ENCODE measurements at places on chromosomes 5 and 9.

DNA sequence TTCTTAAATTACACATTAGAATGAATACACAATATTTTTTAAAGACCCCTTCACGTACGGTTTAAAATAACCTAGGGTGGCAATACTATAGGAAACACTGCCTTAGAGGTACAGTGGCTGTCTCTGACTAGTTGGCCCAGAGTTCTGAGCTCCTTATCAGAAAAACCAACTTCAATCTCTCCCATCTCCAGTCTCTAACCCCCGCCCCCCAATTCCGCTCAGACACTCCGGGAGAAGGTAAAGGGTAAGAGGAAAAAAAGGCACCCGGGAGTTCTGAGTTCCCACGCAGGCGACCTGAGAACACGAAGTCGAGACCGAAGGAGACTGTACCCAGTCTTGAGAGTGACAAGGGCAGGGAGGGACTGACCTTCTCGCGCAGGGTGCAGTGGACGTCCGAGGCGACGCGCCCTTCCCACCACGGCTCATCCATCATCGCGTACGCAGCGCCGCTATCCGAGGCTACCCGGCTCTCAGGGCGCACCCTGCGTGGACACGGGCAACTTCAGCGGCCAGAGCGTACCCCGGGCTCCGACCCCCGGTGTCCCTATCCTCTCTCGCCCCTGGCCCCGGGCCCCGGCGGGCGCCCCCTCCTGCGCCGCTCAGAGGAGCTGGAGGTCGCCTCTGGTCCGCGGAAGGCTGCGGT lies 752 bp downstream of the CCNJL start:
- DNase-seq = no peak

DNA sequence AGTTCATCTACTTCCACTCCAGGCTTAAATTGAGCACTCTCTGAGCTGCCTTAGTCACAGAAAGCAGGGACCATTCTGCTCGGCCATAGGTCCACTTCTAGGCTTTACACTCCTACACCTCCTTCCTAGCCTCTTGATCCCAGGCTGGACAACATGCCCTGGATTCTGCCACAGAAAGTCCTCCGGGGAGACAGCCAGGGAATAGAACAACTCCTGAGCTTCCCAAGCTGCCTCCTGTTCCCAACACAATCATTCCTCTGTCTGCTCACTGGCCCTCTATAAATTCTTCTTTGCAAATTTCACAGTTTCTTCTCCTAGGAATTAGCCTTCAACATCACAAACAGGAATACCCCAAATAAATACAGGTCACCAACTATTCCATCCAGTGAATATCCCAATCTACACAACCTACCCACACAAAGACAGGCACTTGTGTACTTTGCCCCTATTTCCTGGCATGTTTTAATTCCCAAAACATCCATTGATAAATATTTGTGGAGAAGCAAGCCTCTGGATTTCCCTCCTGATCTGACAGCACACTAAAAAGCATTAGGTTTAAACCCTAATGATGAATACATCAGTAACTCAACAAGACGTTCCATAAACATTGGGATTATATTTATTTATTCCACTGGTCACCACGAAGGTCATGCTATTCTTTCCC lies 125.5 kb downstream of the ENC1 start:
- no peak for DNase-seq

GRCh38 chr5:89044674-89045200 lies 161.8 kb upstream of the MEF2C start:
- DNase-seq = no peak

DNA sequence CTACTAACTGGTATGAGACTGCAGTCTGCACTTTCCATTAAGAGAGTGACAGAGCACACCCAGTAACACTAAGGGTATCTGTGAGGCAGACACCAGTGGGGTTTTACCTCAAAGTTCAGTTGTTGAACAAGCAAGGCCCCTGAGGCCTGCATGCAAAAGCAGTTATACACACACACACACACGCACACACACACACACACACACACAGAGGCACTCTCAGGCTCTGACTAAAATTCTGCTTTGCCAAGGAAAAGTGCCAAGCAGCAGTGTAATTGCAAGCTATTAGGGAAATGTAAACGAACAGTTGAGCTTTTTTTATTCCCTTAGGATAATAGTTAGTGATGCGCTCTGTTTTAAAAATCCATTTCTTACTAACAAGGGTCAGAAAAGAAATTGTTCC lies 377.1 kb downstream of the SPOCK1 start:
- DNase-seq = no peak

- DNase-seq = no peak
Observed at GRCh38 chr5:143636931-143637528, 174.9 kb upstream of the HMHB1 start.

GRCh38 chr9:91045041-91045440 lies 243.4 kb downstream of the SYK start:
- no peak for DNase-seq

GRCh38 chr9:88773627-88774244 lies 217.5 kb upstream of the S1PR3 start:
- no peak for DNase-seq

- peak; percentile 26 for DNase-seq
Observed at GRCh38 chr9:120383999-120384924, 195.7 kb downstream of the CDK5RAP2 start.

DNA sequence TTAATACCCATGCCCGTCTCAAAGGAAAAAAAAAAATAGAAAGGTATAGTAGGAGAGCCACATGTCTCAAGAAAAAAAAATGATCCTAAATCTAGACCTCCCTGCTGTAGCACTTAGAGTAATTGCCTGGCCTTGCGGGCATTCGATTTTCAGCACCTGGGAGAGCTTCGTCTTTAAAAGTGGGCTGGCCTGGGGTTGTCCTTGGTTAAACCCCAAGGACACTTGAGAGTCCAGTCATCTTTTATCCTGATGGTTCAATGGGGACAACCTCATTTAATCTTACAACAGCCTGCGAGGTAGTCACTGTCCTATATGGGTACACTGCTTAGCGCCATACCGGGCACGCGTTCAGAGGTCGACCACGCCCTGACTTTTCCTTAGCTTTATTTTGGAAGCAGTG lies 60.1 kb downstream of the MAT2B start:
- DNase-seq = no peak

- DNase-seq = peak; percentile 87
Observed at GRCh38 chr5:43040287-43041098, at the start of gene ANXA2R. ANXA2R (minus strand) TSS chr5:43040319; CDS start chr5:43040046, 273 bp downstream.

DNA sequence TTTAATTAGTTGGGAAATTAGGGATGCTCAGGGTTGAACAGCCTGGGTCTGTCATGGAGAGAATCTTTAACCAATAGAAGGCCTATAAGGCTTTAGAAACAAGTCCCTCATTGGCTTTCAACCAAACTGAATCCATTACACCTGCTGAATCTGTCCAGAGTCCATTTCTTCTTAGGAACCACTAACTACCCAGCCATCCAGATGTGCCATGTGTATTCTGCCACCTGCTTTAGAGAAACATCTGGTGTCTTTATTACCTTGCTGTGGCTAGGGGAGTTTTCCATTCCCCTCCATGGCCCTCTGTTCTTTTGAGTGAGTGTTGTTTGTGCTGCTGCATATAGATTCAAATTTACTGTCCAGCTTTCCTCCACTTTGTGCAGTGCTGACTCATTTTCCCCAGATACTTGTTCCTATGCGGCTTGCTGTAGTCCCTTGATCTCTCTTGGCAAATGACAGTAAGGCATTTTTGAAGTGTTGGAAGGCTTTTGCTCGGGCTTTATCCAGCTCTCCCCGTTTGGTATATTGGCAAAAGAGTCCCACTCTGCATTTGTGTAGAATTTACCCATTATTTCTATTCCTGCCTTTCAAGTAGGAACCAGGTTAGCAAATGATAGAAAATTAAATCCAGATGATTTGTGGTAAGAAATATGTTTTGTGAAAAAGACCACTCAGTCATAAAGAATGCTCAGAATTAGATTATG lies 54.6 kb downstream of the NLN start:
- no peak for DNase-seq

GRCh38 chr5:78627175-78627574 lies 21.4 kb downstream of the LHFPL2 start:
- DNase-seq = no peak

GRCh38 chr5:76393035-76393680 lies 9.9 kb upstream of the IQGAP2 start:
- no peak for DNase-seq

GRCh38 chr5:116922532-116922931 lies 347.9 kb upstream of the SEMA6A start:
- DNase-seq = no peak

DNA sequence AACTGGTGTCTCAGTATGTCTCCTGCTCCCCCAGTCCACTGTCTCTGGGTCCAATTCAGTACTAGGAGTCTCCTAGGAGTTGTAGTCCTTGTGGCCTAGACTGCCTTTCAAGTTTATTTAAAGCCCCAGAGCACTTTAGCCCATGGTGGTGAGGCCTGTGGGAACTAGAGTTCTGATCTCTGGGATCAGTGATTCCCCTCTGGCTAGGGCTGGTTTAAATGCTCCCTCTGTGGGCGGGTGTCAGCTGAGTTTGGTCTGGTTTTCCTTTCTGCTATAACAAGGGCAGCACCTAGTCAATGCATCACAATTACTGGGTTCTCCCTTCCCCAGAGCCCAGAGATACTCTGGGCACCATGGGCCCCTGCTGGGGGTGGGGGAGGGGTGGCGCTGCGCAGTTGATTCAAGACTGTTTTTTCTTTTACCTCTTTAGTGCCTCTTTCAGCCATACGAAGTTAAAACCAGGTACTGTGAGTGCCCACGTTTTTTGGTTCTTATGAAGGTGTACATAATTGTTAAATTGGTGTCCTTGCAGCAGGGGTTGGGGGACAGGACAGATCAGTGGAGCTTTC lies 9.3 kb upstream of the SLC36A3 start:
- DNase-seq = no peak

Data from HFF-Myc (cell line).